ENCODE measurements at places on chromosomes 6 and 20.

- DNase-seq, result no peak
These were observed 105.8 kb downstream of the SLX4IP start for GRCh38 chr20:10540636-10541493.

GRCh38 chr6:159414711-159415110 lies 245.5 kb downstream of the FNDC1 start:
- no peak for DNase-seq

GRCh38 chr6:36464233-36464632 lies 21.4 kb downstream of the KCTD20 start:
- no peak for DNase-seq

DNA sequence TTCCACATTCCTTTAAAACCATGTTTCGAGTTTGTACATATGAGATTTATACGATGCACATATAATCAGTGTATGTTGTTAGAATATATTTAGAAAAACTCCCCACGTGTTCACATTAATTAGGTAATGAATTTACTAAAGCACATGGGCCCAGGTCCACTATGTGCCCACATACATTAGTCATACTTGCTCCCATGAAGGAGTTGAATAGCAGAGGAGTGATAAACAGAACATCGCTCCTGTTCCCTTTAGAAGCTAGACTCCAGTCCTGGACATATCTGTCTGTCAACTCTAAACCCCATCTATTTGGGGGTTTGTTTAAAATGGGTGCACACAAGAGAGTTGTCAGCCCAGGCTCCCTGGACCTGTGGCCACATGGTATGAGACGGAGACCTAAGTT lies 108.1 kb upstream of the TIAM2 start:
- no peak for DNase-seq

DNA sequence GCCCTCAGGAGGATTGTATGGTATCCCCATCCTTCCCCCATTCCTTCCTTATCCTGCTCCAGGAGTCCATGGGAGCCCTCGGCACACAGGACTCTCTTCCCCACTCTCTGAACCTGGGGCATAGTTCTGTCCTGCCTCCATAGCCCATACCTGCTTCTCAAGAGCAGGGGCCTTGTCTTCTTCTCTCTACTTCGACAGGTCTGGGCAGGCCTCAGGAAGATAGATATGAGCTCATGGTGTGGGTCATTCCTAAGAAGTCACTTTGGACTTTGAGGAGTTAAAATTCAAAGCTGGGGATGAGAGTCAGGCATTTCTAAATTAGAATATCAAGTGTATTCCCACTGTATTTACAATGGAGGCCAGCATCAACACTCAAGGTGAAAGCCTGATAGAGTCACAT lies 8.4 kb upstream of the ADA start:
- DNase-seq, result no peak

DNA sequence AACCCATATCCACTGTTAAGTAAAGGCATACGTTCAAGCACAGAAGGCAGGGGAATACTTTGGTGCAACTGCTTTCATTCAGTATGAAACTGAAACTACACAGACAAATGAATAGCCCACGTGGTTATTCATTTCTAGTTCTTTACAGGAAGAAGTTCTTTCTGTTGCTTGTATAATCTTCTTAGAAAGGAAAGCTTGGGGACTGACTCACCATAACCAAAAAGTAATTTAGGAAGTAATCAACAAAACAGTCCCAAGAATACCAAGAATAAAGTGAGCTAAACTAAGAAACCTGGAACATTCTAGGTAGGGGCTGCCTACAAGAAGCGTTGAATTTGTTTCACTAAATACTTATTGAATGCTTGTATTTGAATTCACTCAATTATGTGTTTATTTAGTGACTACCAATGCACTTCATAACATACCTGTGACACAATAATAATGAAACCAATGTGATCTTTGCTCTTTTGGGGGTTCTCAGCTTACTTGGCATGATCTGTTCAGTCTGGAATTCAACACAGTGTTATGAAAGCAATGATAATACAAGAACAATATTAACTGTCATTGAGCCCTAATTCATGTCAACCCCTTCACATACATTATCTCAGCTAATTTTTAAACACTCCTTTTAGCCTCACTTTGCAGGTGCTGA lies 25.1 kb upstream of the KIAA0408 start:
- DNase-seq, result no peak
